ENCODE measurements at places on chromosomes 3 and 15.

DNA sequence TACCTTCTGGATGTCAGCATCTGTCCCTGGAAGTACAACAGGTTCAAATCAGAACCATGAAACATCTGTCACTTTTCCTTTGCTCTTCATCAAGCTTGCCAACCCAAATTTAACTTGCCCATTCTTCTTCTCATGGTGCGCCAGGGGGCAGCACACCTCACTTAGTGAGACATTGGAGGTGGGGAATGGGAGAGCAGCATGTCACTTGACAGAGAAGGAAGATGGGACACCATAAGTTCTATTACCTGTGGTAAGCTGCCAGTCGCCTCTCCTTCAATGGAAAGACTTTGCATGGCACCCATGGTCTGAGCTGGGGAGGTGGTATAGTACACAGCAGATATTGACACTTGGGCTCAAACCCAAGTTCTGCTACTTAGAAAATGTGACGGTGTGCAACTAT is 2.9 kb downstream of the SCN5A start:
- DNase-seq: no peak

DNA sequence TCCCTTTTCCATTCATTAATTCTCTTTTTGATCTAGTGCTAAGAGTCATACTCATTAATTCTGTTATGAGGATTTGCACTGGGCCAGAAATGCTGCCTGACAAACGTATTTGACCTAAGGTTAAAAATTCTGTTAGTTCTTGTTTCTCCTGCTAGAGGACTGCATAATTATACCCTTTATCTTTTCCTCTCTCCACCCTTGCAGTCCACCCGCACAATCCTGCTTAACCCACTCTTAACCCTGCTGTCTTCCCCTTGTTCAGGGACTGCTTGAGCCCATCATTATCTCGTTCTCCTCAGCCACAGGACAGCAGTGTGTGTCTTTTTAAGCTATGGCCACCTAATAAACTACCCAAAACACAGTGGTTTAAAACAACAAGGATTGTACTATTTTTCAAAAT is 31.1 kb upstream of the DYNC1LI1 start:
- DNase-seq: no peak

- no peak for DNase-seq
These were observed 75.5 kb downstream of the DPH6 start for GRCh38 chr15:35470441-35470840.

- no peak for DNase-seq
These were observed 27.0 kb downstream of the AAGAB start for GRCh38 chr15:67227431-67227830.

DNA sequence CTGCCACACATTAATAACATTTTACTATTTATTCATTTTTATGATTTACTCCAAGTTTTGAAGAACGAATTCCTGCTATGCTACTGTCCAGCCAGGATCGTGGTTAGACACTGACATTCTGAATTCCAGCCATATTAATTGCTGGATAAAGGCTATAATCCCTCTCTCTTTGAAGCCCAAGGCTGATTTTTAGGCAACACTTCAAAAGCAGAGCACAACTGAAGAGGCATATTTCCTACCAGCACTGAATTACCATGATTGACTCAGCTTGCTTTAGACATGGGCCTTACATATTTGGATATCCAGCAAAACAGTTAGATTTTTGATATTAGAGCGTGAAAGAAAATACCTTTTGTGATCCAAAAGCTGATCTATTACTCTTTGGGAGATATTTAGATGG is 205.0 kb downstream of the ZIC1 start:
- no peak for DNase-seq
